Umbilical cord (tissue), 2 donors: ENCODE measurements at places on chromosomes 11 and 22. TPM values are rescaled to one million over a fixed set of nuclear protein-coding genes. Genes with fewer than 3 reads are reported as not detected.

TRIM22 gene
- 67.7 TPM for total RNA-seq

SYTL2 gene
- total RNA-seq = 286 TPM

CARD16 gene
- 6.7 TPM for total RNA-seq

TYMP gene
- total RNA-seq = 89.8 TPM

SHISAL1 gene
- 3.9 TPM for total RNA-seq

DGCR6 gene
- total RNA-seq = 11.6 TPM

OR6T1 gene
- 1.2 TPM for total RNA-seq

IGSF22 gene
- 2.6 TPM for total RNA-seq

KMT5B gene
- 54.2 TPM for total RNA-seq

ZDHHC5 gene
- 20.5 TPM for total RNA-seq

YIF1A gene
- 129 TPM for total RNA-seq

CBX7 gene
- total RNA-seq = 10.4 TPM

TREH gene
- not detected for total RNA-seq

PIWIL4 gene
- total RNA-seq = 7.5 TPM

CNGA4 gene
- total RNA-seq = not detected

GUCY1A2 gene
- total RNA-seq = 99.2 TPM

ASRGL1 gene
- 20.9 TPM for total RNA-seq

OR51E1 gene
- total RNA-seq = 2.4 TPM

NCAM1 gene
- total RNA-seq = 3.4 TPM

SCO2 gene
- total RNA-seq = not detected

RAG1 gene
- 5.1 TPM for total RNA-seq

PATE2 gene
- 12.5 TPM for total RNA-seq

HSPB2 gene
- total RNA-seq = not detected

SLC17A6 gene
- 7.0 TPM for total RNA-seq

ROBO4 gene
- 13.0 TPM for total RNA-seq

TMEM151A gene
- 0.24 TPM for total RNA-seq

TENM4 gene
- total RNA-seq = 16.9 TPM

OR4A15 gene
- 5.1 TPM for total RNA-seq

APOBEC3B gene
- not detected for total RNA-seq

MPPED2 gene
- total RNA-seq = 13.7 TPM

MIOX gene
- total RNA-seq = not detected

GLYATL1 gene
- total RNA-seq = 19.0 TPM

ADM gene
- total RNA-seq = 31.5 TPM

PANX3 gene
- not detected for total RNA-seq

PDE3B gene
- 12.3 TPM for total RNA-seq

NNMT gene
- 871 TPM for total RNA-seq

TRPC6 gene
- total RNA-seq = 53.4 TPM

OR8A1 gene
- total RNA-seq = 7.0 TPM

CHST1 gene
- total RNA-seq = 3.1 TPM

CABP4 gene
- total RNA-seq = 0.96 TPM

RBMXL2 gene
- total RNA-seq = 1.4 TPM

MUC5AC gene
- 1.4 TPM for total RNA-seq

IFITM2 gene
- 5.5 TPM for total RNA-seq

MYO7A gene
- total RNA-seq = 7.0 TPM

ABTB2 gene
- total RNA-seq = 3.9 TPM

OR51B5 gene
- total RNA-seq = 17.1 TPM

STK33 gene
- total RNA-seq = 17.8 TPM
